Hippocampal formation (tissue), 2 donors: ENCODE measurements at places on chromosomes 6 and 20.

GRCh38 chr6:35857853-35858252 lies 52.7 kb downstream of the LHFPL5 start:
- no peak for DNase-seq

- no peak for DNase-seq
Measured at GRCh38 chr6:7087066-7087465, 20.7 kb upstream of the RREB1 start.

DNA sequence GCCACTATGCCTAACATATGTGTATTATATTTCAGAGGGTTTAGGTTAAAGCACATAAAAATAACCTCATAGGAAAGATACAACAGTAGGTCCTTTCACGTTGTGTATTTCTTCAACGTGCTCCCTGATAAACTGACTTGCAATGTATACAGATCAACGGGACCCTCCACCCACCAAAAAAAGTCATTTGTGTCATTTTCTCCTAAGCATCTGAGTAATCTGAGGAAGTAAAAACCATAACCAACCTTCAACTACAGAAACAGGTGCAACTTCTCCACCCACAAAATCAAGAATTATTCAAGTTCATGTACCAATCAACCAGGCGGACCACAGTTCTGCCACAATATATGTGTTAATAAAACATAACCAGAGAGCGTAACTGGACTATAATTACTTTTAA lies 54.9 kb upstream of the NHSL1 start:
- no peak for DNase-seq

- DNase-seq = no peak
Measured at GRCh38 chr6:157368359-157369049, 12.5 kb upstream of the ZDHHC14 start.

DNA sequence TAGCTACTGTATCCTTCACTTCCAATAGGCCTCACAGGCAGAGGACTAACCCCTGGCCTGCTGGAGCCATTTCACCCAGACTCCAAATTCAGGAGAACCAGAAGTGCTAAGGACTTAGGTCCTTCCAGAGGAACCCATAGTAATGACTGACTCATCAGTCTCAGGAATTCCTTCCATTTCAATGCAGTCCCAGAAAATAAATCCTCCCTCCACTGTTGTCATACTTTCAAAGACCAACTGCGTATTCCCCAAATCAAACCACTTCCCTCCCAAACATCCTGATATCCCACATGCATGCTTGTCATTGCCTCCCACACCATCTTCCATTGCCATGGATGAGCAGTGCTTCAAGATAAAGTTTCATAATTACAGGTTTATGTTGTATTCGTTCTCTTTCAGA lies 31.8 kb upstream of the NT5E start:
- no peak for DNase-seq

GRCh38 chr6:158531970-158532369 lies 27.9 kb upstream of the TMEM181 start:
- no peak for DNase-seq

DNA sequence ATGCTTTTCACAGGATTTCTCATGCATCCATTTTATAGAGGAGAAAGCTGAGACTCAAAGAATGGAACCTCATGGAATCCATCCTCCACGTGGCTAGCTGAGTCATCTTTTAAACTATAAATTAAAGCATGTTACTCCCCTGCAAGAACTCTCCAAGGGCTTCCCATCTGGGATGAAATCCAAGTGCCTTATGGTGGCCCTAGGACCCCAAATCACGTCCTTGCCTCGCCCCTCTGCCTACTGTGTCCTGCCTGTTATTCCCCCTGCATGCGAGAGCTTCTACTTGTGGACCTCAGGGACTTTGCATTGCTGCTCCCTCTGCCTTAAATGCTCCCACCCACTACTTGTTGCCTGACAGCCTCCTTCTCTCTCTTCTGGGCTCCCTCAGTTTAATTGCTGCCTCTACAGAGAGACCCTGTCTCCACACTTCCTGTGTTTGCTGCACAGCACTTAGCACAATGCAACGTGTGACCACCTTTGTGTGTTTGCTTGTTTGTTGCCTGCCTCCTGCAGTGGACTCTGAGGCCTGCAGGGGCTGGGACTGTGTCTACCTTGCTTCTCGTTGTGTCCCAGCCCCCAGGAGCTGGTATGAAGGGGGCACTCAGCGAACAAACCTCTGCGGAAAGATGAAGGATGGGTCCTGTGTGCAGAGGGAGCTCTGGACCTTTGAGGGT lies 39.4 kb downstream of the TOX2 start:
- no peak for DNase-seq

DNA sequence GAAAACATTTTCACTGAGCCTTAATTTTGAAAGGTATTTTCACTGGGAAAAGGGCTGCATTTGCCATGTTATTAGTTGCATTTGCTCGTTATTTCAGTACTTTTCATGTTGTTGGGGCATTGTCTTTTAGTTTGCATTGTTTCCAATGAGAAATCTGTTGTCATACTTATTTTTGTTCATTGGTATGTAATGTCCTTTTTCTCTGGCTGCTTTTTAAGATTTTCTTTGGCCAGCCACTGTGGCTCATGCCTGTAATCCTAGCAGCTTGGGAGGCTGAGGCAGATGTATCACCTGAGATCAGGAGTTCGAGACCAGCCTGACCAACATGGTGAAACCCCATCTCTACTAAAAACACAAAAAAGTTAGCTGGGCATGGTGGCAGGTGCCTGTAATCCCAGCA lies 379.9 kb downstream of the SAMD5 start:
- DNase-seq = no peak

GRCh38 chr6:133203344-133203697 lies 37.8 kb upstream of the EYA4 start:
- no peak for DNase-seq

DNA sequence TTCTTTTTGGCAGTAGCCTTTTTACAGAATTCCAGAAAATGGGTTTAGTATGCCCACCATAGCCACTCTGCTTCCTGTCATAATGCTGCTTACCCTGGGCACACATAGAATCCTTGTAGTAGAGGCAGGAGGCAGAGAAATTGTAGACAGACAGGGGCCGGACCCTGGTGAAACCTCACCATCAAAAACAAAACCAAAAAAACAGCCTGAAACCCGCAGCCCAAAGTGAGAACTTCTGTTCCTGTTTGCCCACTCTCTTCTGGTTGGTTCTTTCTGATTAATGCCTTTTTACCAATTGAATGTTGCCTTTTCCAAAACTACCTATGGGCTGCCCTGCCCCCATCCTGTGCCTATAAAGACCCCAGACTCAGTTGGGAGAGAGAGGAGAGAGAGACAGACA lies 188.2 kb downstream of the CDKAL1 start:
- DNase-seq = no peak

DNA sequence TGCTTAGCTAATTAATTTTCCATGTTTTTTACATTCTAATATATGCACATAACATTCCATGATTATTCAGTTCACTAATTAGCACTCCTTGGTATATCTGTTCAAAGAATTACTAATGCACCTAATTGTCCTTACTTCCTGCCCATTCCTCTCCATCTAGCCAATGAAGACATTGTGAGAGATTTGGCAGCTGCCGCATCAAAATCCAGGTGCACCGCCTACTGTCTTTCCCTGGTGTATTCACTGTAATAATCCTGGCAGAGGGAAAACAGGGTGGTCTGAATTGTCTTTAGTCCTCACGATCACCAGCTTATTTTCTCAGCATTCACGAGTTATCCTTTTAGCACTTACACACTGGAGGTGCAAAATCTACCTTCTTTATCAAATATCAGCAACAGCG lies 61.0 kb upstream of the SCGN start:
- no peak for DNase-seq

DNA sequence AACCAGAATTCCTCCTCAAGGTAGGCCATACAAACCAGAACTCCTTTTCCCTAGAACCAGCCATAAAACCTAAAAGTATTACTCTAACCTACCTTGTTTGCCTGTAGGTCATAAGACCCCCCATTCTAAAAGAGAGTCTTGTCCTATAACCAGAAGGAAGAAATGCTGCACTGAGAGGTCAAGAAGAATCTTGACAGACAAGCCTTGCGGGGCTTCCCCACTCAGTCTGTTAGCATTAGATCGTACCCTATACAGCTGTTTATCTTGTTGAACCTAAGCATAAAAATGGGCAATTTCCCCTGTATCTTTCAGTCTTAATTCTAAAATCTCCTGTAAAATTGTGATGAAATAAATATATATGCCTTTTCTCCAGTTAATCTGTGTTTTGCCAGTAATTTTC lies 52.3 kb upstream of the HFE start:
- DNase-seq = no peak

GRCh38 chr6:33323623-33323948 lies 6.0 kb upstream of the ZBTB22 start:
- DNase-seq = no peak

- DNase-seq = no peak
Measured at GRCh38 chr6:156662025-156662445, 115.1 kb upstream of the ARID1B start.

DNA sequence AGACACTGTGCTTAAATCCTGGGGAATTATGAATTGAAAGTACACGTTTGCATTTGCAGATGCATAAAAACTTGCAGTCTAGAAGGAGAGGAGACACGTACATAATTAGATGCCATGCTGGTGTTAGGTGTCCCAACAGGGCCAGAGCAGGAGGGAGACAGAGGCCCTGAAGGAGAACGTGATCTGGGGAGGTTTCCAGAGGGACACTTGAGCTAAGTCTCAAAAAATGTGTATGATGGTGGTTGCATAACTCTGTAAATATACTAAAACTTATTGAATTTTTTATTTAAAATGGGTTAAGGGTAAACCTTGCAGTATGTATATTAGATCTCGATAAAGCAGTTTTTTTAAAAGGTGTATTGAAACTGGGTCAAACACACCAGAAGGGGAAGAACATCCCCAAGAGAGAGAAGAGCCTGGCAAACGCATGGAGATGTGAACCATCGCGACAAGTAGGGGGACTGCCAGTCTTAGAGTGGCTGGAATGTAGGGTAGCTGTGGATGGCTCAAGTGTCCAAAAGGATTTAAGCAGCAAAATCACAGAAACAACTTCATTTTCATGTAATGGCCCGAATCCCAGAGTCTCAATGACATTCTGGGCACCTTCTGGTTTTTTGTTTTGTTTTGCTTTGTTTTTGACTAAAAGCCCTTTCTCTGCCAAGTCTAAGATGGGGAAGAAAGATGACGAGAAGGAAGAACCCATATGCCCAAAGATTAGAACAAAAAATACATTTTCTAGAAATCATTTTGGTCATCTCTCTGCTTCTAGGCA lies 15.3 kb downstream of the TRAF3IP2 start:
- no peak for DNase-seq
